ENCODE measurements at places on chromosomes 4 and X.

DNA sequence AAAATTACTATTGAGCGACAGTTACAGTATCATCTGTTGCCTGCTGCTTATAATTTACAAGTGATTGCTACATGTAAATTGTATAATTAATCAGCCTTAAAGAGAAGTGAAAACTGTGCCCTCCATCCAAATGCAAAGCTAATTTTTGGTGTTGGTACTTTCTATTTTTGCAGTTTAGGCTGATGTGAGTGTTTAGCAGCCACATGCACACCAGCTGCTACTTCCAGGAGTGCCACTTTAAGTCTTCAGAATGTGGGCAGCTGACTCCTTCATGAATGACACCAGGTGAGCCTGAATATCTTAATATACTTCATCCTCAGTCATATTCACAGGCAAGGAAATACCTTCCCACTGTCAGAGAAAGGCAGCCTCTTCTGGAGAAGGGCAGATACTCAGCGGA is 149.8 kb upstream of the RASGEF1B start:
- no peak for DNase-seq

GRCh38 chrX:40179283-40179682 is 81.5 kb upstream of the BCOR start:
- DNase-seq, result no peak

DNA sequence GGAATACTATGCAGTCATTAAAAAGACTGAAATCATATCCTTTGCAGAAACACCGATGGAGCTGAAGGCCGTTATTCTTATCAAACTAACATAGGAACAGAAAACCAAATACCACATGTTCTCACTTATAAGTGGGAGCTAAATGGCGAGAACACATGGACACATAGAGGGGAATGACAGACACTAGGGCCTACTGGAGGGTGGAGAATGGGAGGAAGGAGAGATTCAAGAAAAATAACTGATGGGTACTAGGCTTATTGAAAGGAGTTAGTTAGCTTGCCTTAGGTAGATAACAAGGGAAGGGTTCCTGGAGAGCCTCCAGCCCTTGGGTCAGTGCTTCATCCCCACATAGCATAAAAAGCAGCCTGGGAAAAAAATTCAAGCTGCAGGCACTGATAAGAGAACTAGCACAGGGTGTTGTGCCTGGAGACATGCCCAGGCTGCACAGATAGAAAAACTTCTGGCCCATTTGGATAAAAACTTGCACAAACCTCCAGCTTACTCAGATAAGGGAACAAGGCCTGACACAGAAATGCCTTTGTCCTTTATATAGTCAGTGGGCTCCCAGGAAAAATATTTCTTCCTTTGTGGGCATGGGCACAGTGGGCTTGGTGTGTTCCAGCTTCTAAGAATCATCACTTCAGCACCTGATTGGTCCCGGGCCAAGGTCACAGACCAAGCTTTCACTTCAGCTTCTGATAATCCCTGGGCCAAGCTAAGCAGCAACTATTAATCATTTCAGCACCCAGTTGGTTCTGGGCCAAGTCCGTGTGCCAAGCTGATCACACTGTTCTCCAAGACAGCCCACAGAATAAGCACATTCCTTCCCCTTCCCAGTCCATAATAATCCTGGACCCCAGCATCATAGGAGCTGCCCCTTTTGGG is 23.1 kb upstream of the PWWP3B start:
- no peak for DNase-seq

GRCh38 chrX:111355523-111356115 is 56.4 kb downstream of the DCX start:
- DNase-seq, result no peak

DNA sequence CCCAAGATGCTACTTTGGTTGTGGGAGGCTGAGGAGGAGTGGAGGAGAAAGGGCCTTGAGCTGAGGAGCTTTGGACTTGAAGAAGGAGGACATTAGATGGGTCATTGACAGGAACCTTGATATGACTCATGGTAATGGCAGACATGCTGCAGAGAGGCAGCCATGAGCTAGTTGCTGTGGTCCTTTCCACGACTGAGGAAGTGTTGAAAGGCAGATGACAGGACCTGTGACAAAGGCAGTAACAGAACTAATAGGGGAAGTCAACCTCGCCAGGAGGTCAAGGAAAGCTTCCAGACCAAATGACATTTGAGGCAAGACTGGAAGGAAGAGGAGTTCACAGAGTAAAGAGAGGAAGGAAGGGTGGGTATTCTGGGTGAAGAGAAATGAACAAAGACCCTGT is 7.6 kb upstream of the XPNPEP2 start:
- no peak for DNase-seq

DNA sequence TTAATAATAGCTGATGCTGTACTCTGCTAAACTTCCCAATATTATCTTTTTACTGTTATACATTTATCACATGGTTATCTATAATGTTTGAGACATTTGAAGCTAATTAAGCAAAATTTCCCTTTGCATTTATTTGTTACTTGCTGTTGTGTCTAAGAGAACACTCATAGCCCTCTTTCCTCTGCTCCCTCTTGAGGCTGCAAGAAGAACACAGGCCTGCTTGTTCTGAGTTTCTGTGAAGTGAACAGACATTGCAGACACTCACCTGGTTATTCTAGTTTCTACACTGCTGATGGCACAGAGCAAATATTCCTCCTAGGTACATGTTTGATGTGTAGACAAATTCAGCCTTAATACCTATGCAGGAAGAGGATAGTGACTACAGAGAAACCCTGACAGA is 367.8 kb downstream of the GASK1B start:
- DNase-seq, result no peak

- no peak for DNase-seq
Observed at GRCh38 chr4:125042041-125042440, 272.7 kb upstream of the FAT4 start.

Data from neural crest cell (in vitro differentiated cells).